ENCODE measurements at places on chromosomes 11 and 22.

- no peak for DNase-seq
Measured at GRCh38 chr22:24514241-24515026, 19.3 kb downstream of the UPB1 start.

DNA sequence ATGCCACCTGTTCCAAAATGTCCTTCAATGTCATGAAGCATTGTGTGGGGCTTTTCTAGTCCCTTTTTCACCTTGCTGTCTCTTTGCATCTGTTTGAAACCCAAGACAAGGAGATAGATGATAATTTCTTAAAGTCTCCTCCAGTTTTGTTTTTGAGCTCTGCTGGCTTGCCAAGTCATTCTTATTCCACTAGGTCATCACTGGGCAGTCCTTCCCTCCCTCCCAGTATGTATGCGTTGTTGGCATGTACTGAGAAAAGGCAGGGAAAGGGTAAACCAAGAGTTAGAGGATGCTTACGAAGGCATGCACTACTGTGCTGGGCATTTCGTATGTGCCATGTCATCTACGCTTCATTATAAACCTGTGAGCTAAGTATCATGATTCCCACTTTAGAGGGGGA, 78.6 kb downstream of the PARVA start:
- DNase-seq: no peak

- no peak for DNase-seq
Measured at GRCh38 chr11:37504921-37505320, 906.9 kb upstream of the RAG2 start.

DNA sequence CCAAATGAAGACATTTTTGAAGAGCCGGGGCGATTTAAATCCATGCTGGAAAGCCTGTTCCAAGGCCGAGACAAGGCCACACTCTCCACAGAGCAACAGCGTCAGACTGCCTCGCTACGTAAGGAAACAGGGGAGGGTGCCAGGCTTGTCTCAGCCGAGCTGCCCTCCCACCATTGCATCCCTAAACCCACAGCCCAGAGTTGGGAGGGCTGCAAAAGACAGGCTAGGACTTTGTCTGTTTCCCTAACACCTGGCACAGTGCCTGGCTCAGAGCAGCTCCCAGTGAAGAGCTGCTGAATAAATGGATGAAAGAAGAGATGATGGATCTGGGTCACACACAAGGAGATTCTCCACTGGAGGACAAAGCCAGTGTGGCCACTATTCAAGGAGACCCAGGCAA, 51.3 kb upstream of the SCUBE2 start:
- DNase-seq: no peak

DNA sequence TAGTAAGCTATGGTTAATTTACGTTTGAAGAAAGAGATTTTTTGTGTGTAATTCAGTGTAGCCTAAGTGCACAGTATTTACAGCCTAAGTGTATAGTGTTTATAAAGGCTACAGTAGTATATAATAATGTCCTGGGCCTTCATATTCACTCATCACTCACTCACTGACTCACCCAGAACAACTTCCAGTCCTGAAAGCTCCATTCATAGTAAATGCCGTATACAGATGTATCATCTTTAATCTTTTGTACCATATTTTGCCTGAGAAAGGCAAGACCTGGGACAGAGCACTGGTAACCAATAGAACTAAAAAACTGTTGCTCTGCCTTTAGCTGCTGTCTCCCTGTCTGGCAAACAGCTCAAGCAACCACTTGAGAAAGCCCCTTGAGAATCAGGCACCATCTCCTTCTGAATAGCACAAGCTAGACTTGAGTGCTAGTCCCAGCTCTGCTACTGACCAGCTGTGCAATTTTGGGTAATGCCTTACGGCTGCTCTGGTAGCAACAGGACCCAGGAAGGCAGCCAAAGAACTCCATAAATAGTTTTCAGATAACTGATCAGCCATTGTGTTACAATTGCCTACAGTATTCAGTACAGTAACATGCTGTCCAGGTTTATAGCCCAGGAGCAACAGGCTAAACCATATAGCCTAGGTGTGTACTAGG, 131.3 kb downstream of the KCNC1 start:
- DNase-seq: no peak

- DNase-seq: no peak
Measured at GRCh38 chr11:59901306-59901705, 22.7 kb downstream of the OOSP3 start.

DNA sequence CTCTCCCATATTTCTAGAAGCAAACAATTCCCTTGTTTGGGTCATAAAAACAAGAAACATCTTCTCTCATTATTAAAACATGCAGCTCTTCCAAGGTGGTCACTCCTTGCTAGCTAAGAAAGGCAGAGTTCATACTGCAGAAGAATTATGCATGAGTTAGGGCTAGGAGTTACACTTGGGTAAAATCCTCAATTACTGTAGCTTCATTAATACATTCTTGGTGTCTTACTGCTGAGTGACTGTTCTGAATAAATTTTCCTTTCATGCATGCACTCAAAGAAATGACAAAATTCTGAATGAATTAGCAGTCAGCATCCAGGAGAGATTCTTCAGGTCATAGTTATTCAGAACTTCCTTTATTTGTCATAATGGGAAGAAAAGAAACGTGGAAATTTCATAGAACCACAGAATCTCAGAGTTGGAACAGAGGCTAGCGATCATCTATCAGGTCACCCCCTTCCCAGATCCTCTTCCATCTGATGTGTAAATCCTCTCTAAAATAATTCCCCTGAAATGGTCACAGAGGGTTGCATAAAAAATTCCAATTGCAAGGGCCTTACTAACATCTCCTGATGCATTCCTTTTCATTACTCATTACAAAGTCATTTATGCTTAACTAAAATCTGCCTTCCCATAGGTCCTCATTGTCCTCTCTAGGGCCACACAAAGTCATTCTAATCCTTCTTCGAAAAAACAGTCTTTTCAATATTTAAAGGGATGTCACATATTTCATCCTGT, 771.5 kb downstream of the DLG2 start:
- DNase-seq: no peak

DNA sequence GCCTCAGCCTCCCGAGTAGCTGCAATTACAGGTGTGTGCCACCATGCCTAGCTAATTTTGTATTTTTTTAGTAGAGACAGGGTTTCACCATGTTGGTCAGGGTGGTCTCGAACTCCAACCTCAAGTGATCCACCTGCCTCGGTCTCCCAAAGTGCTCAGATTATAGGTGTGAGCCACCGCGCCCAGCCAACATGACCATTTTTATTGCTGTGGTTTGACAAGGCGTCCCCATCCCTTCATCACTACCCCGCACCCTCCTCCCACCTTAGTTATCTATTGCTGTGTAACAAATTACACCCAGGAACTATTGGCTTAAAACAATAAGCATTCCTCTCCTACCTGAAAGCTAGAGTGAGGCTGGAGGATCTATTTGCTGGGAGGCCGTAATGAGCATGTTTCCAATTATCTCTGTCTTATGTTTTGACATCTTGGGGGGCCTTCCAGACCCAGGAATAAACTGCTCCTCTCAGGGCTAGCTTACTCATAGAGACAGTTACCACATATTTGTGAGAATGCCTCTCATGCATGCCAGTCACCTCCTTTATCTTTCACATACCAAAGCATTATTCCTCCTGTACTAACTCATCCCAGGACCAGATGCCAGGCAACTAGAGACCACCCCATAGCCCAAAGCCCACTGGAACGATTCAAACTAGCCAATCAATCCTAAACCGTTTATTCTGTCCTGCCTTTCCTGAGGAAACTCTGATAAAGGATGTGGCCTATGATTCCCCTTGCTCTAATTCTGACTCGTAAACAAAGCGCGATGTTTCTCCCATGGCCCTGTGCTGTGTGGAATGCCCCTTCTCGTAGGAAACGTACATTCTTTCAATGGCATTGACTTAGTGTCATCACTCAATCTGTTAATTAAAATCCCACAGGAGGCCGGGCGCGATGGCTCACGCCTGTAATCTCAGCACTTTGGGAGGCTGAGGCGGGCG, 19.4 kb downstream of the SNU13 start:
- DNase-seq: no peak

- no peak for DNase-seq
Measured at GRCh38 chr11:7892059-7892699, 38.9 kb downstream of the OR10A6 start.

DNA sequence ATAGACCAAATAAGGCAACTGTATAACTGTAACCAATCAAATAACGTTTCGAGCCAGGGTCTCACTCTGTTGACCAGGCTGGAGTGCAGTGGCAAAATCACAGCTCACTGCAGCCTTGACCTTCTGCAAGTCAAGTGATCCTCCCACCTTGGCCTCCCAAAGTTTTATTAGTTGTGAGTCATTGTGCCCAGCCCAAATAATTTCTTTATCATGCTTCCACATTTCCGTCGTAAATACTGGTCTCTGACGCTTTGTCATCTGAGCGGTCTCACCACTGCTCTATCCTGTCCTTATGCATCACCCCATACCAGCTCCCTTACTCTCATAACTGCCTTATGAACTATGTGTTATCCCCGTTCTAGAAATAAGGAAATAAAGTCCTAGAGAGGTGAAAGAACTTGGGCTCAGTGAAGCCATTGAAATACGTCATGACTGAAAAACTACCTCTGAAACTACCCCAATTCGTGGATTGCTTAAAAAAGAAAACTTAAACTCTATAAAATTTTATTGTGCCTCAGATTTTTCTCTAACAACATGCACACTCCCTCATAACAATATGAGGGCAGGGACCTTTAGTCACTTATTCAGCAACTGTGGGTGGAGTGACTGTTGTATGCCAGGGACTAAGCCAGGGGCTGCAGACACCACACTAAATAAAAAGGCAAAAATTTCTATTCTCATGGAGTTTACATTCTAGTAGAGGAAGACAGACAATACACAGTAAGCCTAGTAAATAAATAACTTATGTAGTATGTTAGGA, 15.8 kb upstream of the RTN4RL2 start:
- no peak for DNase-seq

DNA sequence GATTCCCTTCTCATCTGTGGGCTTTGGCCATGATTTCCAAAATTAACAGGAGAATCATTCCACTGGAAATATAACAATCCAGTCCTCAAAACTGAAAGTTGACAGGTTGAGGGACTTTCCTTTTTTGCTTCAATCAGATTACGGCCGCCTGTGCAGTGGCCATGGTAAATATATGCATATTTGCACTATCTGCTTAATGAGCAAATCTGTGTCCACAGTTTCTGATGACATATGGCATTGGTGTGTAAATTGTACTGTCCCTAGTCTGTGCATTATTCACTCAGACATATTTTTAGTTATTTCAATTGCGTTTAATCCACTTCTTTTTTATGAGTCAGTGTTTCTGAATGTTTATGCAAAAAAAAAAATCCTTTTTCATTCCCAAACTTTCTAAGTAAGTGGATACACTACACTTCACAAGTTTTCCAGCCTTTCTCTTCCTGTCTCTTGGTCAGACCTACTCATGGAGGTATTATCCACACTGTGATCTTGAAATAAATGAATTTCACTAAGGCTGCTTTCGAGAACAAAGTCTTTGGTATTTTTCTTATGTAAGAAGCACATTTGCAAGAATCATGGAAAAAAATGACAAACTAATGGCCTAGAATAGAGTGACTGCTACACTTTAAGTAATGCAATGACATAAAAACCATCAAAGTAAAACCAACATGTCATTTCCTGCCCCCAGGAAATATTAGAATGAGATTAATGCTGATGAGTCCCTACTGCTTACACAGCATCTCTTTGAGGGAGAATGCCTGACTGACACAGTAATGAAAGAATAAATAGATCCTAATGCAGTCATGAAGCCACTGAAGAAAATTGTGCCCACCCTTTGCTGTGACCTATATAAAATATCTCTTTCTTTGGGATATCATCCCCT, 76.4 kb upstream of the MTNR1B start:
- no peak for DNase-seq

DNA sequence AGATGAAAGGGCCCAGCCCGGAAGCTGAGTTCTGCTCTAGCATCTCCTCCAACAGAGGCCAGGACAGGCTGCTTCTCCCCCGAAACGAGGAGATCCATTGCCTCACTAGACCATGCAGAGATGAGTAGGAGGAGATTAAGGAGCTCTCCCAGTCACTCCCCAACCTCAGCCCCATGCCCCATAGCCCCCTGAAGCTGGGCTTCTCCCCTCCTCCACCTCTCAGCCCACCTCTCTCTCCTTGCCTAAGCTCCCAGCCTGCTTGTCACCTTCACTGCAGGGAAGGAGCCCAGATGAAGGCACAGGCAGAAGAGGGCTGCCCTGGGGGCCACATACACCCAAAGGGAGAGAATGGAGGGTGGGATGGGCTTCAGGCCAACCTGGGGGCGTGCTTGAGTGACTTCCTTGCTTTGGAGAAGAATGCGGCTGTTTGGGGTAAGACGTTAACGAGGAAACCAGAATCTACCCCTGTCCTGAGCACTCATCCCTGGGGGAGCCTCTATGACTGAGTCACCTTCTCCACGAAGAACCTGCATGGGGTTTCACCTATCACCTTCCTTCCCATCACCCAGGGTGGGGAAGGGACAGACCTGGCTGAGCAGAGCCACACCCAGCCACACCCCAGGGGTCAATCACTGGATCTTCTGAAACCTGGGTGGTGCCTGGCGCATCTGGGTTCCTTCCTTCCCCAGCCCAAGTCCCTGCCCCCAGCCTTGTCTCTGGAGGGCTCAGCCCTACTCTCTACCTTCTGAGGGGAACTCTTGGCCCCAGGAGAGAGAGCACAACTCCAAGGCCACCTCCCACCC, 11.6 kb upstream of the GNAZ start:
- no peak for DNase-seq

GRCh38 chr11:328012-328411, 7.4 kb upstream of the IFITM3 start:
- DNase-seq: no peak

DNA sequence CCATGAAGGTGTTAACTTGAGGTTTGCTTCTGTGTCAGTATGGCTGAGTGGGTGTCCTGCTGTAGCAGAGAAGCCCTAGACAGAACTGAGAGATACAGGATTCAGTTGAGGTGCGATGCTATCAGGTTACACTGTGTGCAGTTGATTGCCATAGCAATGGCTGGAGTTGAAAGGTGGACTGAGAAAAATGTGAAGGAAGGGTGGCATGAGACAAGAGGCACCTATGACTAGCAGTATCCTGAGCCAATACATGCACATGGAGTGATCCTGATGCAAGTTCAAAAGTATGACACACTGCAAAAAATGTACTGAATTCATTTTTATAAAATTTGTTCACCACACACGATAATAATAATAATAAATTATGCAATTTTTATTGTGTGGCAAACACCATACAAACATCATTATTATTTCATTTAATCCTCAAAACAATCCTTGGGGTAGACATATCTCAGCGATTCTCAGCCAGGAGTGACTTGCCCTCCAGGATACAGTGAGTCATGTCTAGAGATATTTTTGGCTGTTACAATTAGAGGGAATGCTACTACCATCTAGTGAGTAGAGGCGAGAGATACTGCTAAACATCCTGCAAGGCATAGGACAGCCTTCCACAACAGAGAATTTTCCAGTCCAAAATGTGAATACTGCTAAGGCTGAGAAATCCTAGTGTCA, 3.9 kb upstream of the PIWIL4 start:
- no peak for DNase-seq

GRCh38 chr11:82682003-82682751, 51.5 kb downstream of the FAM181B start:
- peak; percentile 61 for DNase-seq

DNA sequence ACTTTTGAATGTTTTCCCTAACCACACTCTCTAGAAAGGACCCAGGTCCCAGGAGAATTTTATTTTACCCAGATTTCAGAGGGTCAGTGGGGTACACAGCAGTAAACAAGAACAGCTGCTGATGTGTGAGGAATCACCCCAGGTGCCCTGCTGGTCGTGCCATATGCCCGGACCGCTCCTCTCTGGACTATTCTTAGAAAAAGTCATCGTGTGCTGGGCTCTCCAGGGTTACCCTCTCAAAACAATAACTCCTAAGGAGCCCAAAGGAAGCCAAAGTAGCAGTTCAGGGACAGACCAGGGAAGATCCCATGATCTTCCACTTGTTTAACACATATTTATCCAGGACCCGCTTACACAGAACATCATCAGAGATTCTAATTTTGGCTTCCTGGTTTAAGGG, 29.7 kb downstream of the LRP4 start:
- no peak for DNase-seq
